Stimulated activated naive CD4-positive, alpha-beta T cell treated with Interleukin-2 at 50 U/mL for 16 hours (primary cell): ENCODE measurements at places on chromosomes 1 and 21.

DNA sequence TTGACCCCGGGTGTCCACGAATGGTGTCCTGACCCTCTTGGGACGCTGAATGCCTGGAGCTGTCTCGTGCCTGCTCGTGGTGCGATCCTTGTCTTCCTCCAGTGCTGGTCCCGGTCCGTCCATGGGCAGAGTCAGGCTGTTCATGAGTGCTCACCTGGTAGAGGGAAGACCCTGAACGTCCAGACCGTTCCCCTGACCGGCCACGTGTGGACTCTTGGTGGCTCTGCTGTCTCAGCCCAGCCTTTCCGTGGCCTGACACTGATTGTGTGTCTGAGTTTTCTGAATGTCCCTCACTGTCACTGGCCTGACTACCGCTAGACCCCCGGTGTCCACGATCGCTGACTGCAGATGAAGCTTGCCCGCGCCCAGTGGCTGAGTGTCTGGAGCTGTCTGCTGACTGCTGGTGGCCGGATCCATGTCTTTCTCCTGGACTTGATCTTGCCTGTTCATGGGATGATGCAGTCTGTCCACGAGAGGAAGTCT, 11.7 kb downstream of the FLG start:
- DNase-seq: no peak

- no peak for DNase-seq
Observed at GRCh38 chr21:41466024-41466820, 40.2 kb downstream of the MX1 start.

- no peak for DNase-seq
Observed at GRCh38 chr1:242784084-242784483, 259.6 kb upstream of the PLD5 start.

- no peak for DNase-seq
Observed at GRCh38 chr1:201214461-201214860, 23.8 kb downstream of the IGFN1 start.

GRCh38 chr1:248822148-248823032, 3.3 kb downstream of the SH3BP5L start:
- DNase-seq: no peak

DNA sequence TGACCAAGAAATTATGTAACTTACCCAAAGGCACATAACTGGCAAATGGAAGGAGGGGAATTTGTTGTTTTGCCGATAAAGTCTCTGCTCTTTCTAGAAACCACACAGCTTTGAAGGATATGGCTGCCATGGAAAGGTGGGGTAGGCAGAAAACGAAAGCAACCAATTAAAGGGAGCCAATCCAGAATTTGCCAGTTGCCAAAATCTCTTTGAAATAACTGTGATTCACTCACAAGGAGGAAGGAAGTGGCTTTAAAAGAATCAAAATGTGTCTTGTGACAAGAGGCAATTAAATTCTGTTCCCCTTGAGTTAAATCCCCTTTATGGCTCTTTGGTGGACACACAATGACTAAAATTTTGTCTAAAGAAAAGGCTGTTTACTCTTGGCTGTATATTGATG, 61.2 kb upstream of the CCDC190 start:
- DNase-seq: no peak

GRCh38 chr21:22342889-22343288, 1344.7 kb downstream of the NCAM2 start:
- DNase-seq: no peak

- DNase-seq: no peak
Observed at GRCh38 chr1:93347334-93347899, 1.7 kb downstream of the DR1 start.

GRCh38 chr1:12359359-12360133, 129.7 kb downstream of the VPS13D start:
- no peak for DNase-seq

DNA sequence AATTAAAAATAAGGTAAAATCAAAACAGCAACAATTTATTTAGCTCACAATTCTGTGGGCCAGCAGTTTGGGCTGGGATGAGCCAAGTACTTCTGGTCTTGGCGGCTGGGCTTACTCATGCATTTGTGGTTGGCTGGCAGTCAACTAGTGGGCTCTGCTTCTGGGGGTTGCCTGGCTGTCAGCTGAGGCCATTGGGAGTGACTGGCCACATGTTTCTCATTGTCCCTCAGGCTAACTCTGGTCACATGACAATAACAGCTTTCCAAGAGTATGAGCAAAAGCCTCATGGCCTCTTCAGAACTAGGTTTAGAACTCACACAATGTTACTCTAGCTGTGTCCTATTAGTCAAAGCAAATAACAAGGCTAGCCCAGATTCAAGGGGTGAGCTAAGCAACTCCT, 15.6 kb upstream of the CHIA start:
- peak; percentile 54 for DNase-seq

DNA sequence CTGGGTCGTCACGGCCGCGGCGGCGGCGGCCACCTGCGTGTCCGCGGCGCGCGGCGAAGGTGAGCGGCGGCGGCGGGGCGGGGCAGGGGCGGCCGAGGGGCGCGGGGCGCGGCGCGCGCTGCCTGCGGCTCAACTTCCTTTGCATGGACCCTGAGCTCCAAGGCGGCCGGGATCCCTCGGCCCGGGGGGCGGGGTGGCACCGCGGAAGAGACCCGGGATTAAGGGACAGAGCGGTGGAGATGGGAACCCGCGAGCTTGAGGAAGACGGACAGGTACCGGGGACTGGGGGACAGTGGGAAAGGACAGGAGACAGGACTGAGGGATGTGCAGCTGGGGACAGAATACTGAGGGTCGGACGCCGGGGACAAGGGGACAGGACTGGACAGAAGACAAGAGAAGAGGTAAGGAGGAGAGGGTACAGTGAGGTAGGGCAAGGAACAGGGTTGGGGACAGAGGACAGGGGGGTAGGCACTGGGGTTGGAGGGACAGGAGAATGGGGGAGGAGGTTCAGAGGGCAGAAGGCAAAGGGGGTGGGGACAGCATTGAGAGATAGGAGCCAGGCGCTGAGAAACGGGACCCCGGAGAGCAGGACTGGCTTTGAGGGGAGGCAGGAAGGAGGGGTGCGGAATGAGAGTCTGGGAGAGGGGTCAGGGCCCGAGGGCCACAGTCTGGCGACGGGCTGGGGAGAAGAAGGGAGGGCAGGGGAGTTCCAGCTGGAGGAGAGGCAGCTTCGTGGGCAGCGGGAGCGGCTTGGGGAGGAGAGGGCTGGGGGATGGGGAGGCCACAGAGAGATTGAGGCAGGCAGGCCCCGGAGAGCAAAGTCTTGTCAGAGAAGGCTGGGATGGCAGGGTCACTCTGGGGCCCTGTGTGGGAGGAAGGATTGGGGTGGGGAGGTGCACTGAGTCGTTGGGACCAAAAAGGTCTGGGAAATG, 648 bp downstream of the EPHA8 start:
- no peak for DNase-seq

DNA sequence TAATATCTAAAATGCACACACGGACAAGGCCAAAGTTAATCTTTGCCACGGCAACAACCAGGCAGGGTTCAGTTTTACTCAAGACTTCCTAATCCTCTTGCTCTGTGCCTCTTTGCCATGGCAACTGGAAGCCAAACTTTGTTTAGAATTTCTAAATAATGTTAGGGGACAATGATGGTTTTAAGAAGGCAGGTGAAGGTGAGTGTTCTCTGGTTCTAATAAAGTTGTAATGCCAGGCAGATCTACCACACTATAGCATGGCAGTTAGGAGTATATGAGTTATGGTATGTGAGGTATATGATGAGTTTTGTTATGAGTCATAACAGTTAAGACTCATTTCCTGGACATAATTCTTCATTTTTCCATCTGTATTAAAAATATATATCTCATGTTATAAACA, 2.7 kb downstream of the PTPRC start:
- no peak for DNase-seq

GRCh38 chr1:47971385-47972160, 25.6 kb downstream of the TRABD2B start:
- no peak for DNase-seq

GRCh38 chr1:190807629-190808028, 330.0 kb upstream of the BRINP3 start:
- no peak for DNase-seq

DNA sequence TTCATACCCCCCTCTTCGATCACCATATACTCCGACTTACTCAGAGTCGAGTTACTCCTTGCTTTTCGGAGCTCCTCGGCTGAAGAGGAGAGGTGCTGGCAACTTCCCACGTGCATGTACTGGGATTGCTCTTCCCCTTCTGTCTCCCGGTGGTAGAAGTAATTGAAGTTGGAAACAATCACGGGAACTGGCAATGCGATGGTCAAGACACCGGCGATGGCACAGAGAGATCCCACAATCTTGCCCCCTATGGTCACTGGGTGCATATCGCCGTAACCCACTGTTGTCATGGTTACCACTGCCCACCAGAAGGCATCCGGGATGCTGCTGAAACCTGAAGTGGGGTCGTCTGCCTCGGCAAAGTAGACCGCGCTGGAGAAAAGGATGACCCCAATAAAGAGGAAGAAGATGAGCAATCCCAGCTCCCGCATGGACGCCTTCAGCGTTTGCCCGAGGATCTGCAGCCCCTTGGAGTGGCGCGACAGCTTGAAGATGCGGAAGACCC, 1.5 kb downstream of the KCNA3 start:
- peak; percentile 12 for DNase-seq
